ENCODE measurements at places on chromosomes 12 and 14.

GRCh38 chr14:33573301-33573880, 377.5 kb downstream of the EGLN3 start:
- no peak for DNase-seq

- DNase-seq: no peak
Observed at GRCh38 chr14:73753124-73753886, 39.1 kb upstream of the PNMA1 start.

- no peak for DNase-seq
Observed at GRCh38 chr14:65533736-65534404, 121.3 kb downstream of the FUT8 start.

- DNase-seq: no peak
Observed at GRCh38 chr14:73058922-73059673, 764 bp downstream of the RBM25 start.

DNA sequence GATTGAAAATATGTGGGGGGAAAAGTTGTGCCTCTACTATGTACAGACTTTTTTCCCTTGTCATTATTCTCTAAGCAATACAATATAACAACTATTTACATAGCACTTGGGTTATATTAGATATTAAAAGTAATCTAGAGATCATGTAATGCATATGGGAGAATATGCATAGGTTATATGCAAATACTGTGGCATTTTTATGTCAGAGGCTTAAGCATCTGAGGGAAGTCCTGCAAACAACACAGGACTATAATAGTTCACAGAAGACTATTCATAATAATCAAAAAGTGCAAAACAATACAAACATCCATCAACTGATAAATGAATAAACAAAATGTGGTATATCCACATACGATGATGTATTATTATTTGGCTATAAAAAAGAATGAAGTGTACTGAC, 33.7 kb downstream of the YAF2 start:
- DNase-seq: no peak

- peak; percentile 3 for DNase-seq
Observed at GRCh38 chr14:65446159-65446558, 33.6 kb downstream of the FUT8 start.

DNA sequence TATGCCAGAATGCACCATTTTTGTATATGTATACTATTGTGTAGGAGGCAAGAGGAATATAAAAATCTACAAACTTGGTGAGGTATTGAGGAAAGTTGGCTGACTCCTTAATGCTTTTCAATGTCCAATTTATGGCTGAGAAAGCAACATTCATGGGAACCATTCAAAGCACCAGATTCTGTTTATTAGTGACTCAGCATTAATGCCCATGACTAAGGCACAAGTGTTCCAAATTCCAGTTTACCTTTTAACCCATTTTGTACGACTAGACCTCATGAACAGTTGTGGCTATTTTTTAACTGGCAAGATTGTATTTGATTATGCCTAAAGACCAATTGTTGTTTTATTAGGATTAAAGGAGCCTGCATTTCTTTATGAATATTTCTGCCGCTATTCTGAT, 375.4 kb upstream of the ATP2B1 start:
- no peak for DNase-seq

DNA sequence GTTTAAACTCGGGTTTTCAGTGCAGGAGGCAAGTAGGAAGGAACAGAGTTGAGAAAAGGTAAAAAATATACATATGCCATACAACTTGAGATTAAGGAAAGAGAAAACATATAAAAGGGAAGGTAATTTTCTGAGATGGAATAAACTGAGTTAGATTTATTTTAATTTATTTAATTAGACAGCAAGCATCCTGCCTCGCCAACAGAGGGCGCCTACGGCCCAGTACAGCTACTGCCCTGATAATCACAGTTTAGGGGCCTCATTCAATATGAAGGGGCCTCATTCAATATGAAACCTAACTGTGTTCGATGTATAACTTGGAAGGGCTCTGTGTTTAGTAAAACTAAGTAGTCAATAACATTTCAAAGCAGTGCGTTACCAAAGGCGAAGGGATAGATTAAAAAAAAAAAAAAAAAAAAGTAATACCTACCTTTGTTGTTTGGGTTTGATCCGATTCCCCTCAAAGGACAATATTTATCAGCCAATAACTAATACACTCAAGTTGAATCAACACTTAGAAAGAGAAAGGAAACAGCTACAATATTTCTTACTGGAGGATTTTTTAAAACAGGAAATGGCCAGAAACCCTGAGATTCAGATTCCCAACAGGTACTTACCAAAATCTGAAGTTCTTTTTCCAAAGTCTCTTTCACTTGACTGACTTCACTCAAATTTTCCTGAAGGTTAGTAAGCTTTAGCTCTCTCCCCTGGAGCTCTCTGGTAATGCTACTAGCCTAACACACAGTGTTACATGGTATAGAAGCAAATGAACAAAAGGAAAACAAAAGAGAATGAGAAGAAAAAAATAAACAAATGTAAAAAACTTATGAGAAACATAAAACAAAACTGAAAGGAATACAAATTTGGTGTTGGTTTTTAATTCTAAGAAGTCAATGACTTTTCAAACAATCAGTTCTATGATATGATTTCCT, 70.0 kb upstream of the VPS33A start:
- DNase-seq: peak; percentile 13

Data from NCI-H2029 treated with DMSO at 0.1 percent for 48 hours (cell line).